ENCODE measurements at places on chromosomes 7 and 10. TPM values are rescaled to one million over a fixed set of nuclear protein-coding genes. Genes with fewer than 3 reads are reported as not detected.

CAV1 gene
- 78.1 TPM for total RNA-seq

TMEM229A gene
- total RNA-seq = 0.06 TPM

CNPY1 gene
- total RNA-seq = not detected

FAM25A gene
- total RNA-seq = not detected

CUZD1 gene
- total RNA-seq = 0.29 TPM

UNCX gene
- total RNA-seq = 7.5 TPM
